ENCODE measurements at places on chromosomes 3 and 15.
A peak's percentile ranks its signal among the peaks of the same experiment; 100 is the strongest.

- no peak for DNase-seq
These were observed 161.5 kb upstream of the PFN2 start for GRCh38 chr3:150132101-150132749.

DNA sequence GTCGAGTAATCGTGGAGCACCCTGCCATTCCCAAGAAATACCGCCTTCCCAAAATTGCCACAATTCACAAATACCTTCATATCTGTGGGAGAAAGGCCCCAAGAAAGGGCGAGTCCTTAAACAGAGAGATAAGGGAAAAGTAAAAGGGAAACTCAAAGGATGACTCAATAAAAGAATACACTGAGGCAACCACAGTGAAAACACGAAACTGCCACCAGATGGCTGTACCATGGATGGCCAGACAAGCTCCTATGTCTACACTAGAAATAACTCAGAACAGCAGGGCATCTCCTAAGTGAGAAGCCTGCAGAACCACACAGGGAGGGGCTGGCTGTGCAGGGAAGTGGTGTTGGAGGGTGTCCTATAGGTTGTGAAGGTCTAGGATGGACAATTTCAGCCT is 25.0 kb downstream of the SRGAP3 start:
- DNase-seq, result no peak

DNA sequence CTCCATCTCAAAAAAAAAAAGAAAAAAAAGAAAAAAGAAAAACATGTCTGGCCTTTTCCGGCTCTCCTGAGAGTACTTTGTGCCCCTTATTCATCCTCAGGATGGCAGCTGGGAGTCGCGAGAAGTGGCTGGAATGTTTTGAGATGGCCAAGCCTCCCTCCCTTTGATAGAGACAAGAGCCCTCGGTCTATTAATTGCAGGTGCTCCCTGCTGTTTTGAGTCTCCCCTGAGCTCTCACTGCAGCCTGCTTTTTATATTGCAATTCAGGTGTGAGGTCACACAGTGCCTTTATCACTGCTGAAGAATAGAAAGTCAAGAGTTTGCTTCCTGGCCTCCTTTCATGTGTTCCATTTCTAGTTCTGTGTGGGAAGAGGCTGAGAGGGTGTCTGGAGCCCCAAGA is 10.9 kb downstream of the CA12 start:
- no peak for DNase-seq

- peak; percentile 78 for DNase-seq
These were observed 62.1 kb downstream of the CAPN7 start for GRCh38 chr3:15268033-15268631.

GRCh38 chr3:107441617-107442016 is 64.4 kb downstream of the CCDC54 start:
- DNase-seq, result no peak

DNA sequence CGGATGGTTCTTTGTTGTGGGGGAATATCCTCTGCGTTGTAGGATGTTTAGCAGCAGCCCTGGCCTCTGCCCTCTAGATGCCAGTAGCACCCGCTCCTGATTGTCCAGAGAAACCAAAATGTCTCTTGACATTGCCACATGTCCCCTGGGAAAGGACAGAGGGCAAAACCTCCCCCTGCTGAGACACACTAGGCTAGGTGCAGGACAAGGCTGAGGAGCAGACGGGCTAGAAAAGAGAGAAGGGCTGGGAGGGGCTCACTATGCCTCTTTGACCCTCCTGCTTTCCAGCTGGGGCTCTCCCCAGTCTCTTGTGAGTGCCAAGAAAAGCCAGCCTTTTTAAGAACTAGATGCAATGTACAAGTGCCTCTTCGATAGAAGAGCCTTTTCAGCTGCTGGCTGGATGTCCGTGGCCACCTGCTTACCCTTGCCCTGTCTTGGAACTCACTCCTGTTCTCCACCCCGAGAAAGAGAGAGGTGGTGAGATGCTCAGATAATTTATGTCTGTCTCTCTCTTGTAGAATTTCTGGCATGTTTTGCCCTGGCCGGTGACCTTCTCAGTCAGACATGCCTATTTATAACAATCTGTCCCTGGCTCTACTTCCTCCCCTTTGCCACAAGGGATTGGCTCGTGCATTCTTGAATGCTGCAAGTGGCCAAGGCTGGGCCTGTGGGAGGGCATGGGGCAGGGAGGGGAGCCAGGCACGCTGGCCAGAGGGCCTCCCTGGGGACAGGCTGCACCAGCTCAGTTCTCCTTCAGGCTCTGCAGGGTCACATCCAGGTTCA is 142.6 kb downstream of the RPLP1 start:
- DNase-seq, result no peak

DNA sequence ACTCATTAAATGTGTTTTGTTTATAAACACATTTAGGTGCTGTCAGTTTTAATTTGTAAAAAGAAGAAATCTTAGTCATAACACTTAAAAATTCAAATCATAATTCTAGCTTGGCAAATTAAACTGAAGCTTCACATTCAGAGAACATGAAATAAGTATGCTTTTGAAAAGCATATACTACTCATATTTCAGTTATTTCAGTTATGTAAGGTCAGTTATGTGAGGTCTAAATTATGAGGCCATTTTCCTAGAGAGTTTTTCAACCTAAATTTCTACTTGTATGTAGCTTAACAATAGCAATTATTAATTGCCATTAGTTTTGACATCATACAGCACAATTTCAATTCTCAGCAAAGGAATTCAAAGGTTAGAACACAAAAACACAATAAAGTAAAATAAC is 465.0 kb downstream of the PLOD2 start:
- DNase-seq, result no peak

DNA sequence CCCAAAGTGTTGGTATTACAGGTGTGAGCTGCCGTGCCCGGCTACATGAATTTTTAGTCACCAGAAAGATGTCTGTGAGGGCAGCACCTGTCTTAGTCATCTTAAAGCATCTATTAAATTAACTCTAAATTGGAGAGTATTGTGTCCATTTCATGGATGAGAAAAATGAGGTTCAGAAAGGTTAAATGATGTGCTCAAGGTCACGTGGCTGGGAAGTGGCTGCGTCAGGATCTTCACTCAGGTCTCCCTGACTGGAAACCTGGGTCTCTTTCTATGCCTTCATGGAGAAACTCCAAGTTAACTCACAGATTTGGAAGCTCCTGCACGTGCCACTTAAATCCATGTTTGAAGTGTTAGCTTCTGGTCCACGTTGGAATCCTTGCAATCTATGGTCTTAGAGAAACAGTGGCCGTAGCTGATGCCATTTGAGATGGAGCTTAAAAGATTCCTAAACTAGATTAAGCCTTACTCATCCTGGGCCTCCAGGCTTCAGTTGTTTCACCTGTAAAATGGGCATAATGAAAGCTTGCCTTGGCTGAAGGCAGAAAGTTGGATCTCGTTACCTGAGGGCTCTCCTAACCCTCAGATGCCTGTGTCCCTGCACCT is 5.2 kb upstream of the TMEM40 start:
- no peak for DNase-seq

- no peak for DNase-seq
These were observed 29.9 kb upstream of the FLNB start for GRCh38 chr3:57978316-57978715.

DNA sequence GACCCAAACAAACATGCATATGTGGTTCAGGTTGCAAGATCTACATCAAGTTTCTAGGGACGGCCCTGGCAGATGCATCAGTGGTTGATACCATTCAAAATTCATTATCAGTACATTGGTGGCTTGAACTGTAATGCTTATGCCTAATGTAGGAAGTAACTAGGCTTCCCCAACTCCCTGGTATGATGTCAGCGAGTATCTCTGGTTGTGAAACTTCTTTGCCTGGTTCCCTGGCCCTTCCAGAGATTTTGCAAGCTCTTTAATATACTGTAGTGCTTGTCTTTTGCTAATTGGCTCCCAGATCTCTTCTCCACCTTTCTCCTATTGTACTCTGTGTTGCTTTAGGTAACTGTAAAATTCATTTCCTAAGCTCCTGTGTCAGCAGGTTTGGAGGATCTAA is 114.8 kb upstream of the RARB start:
- no peak for DNase-seq

DNA sequence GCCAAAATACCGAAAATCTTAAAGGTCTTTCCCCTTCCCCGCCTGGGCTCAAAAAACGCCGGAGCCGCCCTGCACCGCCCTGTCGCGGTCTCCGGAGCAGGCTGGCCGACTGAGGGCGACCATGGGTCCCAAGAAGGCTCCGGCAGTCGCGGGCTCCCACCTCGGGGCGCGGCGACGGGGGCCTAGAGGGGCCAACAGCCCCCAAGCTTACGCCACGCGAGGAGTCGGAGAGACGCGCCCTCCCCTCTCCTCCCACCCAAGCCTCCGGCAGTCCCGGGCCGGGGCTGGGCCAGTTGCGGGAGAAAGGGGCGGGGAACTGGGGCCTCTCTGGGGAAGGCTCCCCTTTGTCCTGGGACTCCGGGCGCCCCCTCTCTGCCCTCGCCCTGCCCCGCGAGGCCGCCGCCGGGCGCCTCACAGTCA is 69.2 kb downstream of the GOLGA8B start:
- peak; percentile 13 for DNase-seq

DNA sequence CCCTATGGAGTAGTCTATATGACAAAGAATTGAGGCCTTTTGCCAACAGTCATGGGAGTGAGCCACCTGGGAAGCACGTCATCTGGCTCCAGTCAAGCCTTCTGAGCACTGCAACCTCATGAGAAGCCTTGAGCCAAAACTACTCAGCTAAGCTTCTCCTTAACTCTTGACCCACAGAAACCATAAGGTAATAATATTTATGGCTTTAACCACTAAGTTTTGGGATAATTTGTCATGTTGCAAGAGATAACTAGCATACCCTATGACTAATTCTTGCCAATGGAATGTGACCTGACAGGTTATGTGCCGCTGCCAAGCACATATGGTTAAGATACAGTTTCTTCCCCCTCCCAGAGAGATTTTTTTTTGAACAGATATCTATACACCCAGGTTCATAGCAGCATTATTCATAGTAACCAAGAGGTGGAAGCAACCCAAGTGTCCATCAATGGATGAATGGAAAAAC is 11.8 kb upstream of the SLC6A11 start:
- no peak for DNase-seq

DNA sequence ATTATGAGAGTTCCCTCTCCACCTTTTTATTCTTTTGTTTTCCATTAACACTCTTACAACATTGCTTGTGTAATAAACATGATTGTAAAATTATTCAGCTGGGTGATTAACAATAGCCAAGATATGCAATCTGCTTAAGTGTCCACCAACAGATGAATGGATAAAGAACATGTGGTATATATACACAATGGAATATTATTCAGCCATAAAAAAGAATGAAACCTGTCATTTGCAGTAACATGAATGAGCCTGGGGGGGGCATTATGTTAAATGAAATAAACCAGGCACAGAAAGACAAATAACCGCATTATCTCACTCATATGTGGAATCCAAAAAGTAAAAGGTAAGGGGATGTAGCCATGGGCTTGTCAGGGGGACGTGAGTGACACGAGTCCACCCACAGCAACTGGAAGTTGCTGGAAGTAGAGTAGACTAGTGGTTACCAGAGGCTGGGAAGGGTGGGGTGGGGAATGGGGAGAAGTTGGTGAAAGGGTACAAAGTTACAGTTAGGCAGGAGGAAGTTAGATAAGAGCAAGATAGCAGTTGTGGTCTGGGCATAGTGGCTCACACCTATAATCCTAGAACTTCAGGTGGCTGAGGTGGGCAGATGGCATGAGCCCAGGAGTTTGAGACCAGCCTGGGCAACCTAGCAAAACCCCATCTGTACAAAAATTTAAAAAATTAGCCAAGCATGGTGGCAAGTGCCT is 28.7 kb upstream of the CD47 start:
- DNase-seq, result no peak

DNA sequence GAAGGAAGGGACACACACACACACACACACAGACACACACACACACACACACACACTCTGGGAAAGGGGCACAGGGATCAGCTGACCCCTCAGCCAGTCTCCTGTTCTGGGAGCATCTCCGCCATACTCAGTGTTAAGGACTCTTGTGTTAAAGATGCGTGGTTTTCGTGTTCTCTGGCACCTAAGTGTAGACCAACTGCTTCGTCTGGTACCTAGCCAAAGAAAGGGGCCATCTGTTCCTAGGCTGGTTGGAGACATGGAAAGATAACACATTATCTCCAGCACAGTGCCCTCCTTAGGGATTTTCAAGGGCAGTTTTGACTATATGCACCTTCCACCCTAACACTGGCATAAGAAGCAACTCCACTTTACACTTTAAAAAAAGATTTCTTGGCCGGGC is 65.1 kb downstream of the EPHB1 start:
- no peak for DNase-seq

DNA sequence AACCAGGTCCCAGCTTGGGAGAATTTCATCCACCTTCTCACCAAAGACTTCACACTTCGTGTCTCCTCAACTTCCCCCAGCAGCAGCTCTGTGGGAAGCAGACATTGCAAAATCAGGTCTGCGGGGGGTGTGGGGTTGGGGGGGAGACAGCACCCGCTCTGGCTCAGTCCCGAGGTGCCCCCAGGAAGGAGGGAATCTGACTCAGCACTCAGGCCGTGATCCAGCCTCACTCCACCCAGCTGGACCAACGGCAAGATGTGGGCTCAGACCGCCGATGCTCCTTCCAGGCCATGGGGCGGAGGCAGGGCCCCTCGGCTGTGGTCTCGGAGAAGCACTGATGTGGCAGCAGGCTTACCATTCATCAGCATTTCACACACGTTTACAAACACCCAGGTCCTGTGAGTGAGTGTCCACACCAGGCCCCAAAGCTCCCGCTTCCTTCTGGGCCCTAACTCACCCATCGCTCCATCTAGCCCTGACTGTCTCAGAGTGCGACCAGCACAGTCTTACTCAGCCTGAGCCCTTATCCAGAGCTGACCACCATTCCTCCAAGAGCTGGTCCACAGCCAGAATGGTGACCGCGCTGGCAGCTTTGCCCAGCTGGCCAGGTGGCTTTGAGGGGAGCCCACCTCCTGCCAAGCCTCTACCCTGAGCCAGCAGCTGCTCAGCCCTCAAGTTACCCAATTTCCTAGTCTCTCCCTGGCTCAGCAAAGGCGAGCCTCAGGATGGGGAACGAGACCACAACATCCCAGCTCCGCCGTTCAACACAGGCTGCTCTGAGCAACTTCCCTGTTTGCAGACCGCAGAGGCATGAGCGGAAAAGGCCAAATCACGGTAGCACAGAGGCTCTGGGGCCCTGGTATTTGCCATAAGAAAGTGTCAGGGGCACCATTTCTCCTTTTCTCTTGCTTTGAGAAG is 3.3 kb downstream of the STAB1 start:
- DNase-seq, result no peak

- DNase-seq, result no peak
These were observed 756 bp upstream of the RMDN3 start for GRCh38 chr15:40755812-40756208.

Data from stimulated activated CD8-positive, alpha-beta memory T cell treated with anti-CD3 and anti-CD28 coated beads, Interleukin-2, amount 100 ng/mL, for 48 hours (primary cell).